ENCODE measurements at places on chromosomes 7 and 10.

- no peak for DNase-seq
These were observed 636.8 kb downstream of the ETV1 start for GRCh38 chr7:13352677-13353076.

DNA sequence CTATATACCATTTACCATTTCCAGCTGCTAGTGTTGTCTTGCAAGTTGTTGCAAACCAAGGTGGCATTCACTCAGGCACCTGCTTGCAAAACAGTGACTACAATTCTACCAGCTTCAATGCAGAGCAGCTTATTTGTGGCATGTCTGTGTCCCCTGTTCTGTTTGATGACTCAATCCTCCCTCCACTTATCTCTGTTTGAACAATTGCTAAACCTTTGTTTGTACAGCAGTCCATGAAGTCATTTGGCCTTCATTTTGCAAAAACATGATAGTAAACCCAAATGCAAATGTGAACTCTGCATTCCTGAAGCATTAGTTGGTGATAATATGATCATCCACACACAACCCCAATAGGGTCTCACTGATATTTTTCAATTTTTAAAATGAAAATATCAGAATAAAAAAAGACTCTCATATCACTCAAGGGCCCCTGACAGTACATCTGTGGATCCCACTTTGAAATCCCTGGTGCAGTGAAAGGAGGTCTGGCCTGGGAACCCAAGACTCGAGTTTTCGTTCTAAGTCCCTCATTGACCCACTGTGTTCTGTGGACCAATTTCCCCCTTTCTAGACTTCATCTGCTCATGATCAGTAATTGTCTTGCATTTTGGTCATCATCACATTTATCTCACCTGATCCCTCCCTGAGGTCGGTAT is 425.4 kb downstream of the RPS24 start:
- DNase-seq, result no peak

GRCh38 chr7:47298636-47299035 is 283.3 kb downstream of the TNS3 start:
- DNase-seq, result no peak

GRCh38 chr10:74335501-74335900 is 184.5 kb downstream of the ADK start:
- no peak for DNase-seq

GRCh38 chr7:131829947-131830558 is 273.6 kb upstream of the PODXL start:
- no peak for DNase-seq

DNA sequence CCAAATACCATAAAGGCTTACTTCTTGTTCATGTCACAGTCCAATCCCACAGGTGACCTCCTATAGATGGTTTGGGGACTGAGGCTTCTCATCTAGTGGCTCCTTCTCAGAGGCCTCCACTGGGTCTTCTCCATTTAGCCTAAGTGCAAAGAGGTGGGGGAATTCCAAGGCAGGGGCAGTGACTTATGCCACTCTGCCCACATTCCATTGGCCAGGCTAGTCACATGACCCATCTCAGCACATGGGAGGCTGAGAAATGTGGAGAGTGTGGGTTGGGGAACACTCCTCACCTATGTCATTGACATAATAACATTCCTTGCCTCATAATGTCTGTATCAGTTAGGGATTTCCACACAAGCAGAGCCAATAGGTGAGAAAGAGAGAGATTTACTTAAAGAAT is 104.3 kb upstream of the PLXNA4 start:
- no peak for DNase-seq

Measured in stimulated activated CD4-positive, alpha-beta T cell treated with anti-CD3 and anti-CD28 coated beads, TNF-alpha, amount 100 ng/mL, for 24 hours (primary cell).